ENCODE measurements at places on chromosomes 1 and 21.

GRCh38 chr1:179016706-179017382, 8.8 kb upstream of the FAM20B start:
- no peak for DNase-seq

GRCh38 chr1:113976609-113977278, 2.5 kb upstream of the OLFML3 start:
- DNase-seq = peak; percentile 30

GRCh38 chr1:9349331-9349851, 56.7 kb downstream of the SPSB1 start:
- DNase-seq = no peak

DNA sequence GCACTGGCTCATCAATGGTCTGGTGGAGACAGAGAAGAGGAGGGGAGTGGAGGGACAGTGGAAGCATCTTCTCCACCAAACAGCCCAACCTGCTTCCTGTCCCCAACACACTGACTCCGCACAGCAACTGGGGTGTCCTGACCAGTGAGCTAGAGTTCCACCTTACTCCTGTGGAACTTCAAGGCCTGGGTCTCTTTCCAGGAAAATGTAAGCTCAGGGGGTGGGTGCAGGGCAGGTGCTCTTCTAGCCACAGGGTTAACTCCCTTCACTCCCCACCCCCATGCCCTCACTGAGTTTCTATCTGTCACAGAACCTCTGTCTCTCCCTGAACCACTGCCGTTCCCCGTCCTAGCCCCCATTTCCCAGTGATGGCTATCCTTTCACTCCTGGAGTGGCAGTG, 876 bp downstream of the MOB3C start:
- peak; percentile 10 for DNase-seq

DNA sequence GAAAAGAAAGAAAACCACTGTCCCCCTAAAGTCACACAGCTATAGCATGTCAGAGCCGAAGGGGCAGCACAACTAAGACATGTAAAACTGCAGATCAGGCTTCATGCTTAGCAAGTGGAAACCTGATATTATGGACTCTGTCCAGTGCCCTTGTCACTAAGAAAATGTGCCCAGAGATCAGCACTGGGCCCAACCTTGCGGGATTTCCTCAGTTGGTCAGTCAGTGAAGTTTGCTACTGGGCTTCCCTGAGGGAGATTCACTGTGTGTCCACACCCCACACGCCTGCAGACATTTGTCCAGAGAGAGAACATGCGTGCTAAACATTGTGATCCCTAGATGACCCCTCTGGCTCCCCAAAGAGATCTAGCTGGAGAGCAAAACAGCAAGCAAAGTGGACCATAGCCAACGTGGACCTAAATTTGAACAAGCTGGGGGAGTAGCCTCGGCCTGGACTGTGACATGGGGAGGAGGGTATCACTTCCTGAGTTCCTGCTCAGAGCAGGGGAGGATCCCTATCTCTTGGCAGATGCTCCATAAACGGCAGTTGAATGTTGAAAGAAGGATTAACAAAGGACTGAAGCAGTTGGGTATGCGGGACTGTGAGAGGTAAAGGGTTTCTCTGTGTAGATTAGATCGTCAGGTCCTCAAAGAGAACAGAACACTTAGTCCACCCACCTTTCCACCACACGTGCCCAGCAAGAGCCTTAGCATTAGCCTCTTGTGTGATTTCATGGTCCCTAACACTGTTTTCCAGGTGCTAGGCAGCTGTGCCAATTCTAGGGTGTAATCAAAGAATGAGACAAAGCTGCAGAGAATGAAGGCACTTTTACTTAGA, 53.6 kb downstream of the GLUL start:
- no peak for DNase-seq

GRCh38 chr1:31502926-31503511, 73.3 kb upstream of the TINAGL1 start:
- no peak for DNase-seq

DNA sequence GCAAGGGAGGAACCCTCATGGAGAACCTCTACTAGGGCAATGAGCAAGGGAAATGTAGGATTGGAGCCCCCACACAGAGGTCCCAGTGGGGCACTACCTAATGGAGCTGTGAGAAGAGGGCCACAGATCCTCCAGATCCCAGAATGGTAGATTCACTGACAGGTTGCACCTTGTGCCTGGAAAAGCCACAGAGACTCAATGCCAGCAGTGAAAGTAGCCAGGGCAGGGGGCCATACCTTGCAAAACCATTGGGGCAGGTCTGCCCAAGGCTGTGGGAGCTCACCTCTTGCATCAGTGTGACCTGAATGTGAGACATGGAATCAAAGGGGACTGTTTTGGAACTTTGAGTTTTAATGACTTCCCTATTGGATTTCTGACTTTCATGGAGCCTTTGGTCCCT, 17.9 kb downstream of the CFH start:
- no peak for DNase-seq

DNA sequence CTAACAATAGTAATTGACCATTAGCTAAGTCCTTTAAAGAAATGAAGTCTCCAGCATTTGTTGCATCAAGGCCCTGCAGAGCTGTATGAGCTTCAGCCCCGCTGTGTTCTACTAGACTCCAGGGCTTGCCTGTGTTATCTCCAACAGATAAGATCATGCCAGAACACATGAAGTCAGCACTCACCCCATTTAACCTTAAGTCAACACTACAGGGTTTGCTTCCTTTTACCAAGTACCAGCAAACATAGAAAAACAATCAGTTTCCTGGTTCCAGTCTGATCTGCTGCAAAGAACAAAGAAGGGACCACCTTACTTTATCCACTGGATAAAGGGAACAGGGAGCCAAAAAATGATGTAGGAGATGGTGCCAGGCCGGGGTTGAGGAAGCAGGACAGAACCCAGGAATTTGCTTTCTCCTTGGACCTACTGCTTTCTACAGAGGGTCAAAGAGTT, 41.3 kb upstream of the ENAH start:
- no peak for DNase-seq

DNA sequence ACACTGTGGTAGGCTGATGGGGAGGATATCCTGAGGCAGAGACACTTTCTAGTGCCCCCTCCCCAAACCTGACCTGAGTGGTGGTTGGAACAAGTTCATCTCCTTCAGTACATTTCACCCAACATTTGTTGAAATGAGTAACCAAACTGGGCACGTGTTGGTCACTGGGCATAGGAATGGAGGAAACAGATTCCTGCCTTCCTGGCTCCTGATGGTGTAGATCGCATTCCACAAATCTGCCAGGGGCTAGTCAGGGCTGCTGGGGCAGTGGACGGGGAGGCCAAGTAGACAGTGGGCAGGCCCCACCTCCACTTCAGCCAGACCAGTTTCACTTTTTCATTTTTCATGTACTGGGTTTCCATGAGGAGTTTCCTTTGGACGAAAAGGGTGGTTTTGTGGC, 16.5 kb upstream of the ALX3 start:
- DNase-seq = no peak

DNA sequence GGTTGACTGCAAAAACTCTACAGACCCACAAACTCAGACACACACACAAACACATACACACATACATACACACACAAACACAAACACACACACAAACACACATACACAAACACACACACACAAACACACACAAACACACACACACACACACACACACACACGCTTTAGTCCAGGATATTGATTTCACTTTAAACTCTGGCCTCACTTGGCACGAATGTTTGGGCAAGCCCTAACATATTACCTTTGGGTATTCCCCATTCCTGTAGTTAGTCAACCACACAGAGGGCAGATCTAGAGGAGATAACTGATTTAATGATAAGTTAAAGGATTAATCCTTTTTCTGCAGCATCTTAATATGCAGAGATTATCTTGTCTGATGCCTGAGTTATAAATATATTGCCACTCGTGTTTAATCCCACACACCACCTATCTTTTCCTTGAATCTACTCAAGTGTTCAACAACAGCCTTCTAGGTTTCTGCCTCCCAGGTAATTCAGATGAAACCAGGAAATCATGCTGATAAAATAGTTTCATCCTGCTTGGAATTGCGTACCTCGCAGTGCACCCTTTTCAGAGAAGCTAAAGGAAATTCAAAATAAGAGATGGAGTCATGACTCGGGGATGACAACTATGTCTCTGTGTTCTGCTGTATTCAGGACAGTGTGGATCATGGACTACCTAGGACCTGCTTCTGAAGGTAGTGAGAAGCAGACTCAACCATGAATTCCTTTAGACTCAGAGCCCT, 14.5 kb upstream of the RUNX1 start:
- DNase-seq = no peak

GRCh38 chr1:175599212-175599705, 144.1 kb downstream of the TNR start:
- peak; percentile 80 for DNase-seq

GRCh38 chr1:223331301-223331700, 32.7 kb downstream of the SUSD4 start:
- DNase-seq = no peak

DNA sequence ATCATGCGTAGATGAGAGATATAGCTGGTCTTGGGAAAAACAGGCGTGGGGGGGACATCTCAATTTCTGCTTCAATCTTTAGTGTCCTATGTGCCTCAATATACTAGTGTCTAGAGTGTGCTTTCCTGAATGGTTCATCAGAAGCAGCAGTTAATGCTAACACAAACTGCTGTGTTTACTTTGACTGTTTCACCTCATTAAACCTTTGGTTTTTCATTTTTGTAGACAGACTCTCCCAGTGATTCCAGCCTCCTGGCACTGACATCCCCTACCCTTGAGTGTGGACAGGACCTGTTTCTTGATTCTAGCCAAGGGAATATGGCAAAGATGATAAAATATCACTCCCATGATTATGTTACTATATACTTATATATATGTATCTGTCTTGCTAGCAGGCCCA, 37.6 kb downstream of the ZYG11A start:
- DNase-seq = no peak

DNA sequence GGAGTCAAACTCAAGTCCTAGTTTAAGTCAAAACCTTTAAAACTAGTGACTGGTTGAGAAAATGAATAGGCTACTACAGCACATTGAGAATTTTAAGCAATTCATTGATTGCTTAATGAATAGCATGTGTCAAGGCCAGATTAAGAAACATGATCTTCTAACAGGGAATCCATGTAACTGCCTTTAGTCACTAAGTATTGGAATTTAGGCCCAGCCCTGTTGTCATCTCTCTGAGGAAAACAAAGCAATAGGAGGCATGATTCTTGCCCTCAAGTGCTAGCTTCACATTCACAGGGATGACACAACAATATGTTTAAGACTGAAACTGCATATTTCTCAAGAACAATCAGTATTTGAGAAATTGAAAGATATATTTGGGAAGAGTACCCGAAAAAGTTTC, 70.0 kb upstream of the PTGS2 start:
- DNase-seq = no peak

- DNase-seq = no peak
Measured at GRCh38 chr1:36994868-36995267, 39.4 kb downstream of the GRIK3 start.

- peak; percentile 52 for DNase-seq
Measured at GRCh38 chr21:46184625-46185555, 631 bp upstream of the SPATC1L start.

- DNase-seq = no peak
Measured at GRCh38 chr1:40362699-40363098, 10.8 kb upstream of the SMAP2 start.

DNA sequence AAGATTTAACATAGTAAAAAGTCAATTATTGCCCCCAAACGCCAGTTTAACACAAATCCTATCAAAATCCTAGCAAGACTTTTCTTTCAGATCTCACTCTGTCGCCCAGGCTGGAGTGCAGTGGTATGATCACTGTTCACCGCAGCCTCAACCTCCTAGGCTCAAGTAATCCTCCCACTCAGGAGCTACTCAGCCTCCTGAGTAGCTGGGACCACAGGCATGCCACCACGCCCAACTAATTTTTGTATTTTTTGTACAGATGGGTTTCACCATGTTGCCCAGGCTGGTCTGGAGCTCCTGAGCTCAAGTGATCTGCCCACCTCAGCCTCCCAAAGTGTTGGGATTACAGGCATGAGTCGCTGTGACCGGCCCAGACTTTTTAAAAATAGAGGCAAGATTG, 4.8 kb downstream of the SNIP1 start:
- no peak for DNase-seq

- no peak for DNase-seq
Measured at GRCh38 chr1:106817575-106817974, 238.9 kb upstream of the PRMT6 start.

DNA sequence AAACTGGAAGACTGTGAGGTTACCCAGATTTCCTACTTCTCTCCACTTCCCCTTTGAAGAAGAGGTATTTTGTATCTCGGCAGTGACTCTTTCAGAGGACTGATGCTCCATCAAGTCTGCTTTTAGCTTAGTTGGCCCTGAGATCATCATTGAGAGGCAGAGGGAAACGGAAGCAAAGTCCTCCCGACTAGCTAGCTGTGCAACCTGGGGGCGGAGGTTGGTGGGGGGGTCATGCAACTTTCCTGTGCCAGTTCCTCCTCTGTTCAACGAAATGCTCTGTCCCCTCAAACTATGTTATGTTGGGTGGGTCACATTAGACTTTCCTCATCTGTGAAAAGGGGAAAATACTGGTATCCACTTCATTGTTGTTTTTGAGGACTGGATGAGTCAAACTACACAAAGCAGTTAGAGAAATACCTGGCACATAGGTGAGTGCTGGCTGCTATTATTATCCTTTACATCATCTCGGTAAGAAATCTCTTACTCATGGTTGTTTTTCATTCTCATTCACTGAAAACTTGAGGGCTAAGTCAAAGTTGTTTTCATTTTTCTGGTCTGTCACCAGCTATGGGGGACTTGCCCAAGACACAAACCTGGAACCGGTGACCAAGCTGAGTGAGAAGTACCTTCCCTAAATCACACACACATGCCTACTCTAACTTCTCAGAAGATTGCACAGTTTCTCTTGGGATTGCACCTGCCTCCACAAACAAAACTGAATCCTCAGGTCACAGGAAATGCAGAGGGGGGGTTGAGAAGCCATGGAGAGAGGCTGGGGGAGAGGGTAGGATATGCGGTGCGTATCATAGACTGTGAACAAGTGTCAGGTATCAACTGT, 83.3 kb downstream of the ABCA4 start:
- no peak for DNase-seq

- no peak for DNase-seq
Measured at GRCh38 chr1:39407896-39408640, 83.4 kb upstream of the BMP8A start.

DNA sequence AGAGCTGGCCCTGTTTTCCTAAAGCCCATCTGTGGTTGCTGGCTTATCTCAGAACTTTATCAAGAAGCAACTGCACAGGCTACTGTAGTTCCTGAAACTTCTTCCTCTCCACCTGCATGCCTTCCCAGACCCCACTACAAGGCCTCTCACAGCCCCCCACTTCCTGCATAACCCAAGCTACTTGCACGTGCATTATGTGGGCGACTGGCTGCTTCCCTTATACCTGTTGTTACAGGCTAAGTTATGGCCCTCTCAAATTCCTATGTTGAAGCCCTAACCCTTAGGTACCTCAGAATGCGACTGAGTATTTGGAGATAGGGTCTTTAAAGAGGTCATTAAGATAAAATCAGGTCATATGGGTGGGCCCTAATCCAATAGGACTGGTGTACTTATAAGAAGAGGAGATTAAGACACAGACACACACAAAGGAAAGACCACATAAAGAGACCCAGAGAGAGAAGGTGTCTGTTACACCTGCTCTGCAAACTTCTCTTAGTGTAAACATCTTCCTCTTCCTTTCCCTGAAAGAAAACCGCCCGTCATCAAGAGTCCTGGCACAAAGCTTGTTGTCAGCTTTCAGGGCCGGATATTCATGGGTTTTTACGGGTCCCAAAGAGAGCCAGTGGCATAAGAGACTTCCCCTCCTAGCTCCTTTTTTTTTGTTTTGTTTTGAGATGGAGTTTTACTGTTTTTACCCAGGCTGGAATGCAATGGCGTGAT, 5.1 kb downstream of the ZNF496 start:
- peak; percentile 3 for DNase-seq

- no peak for DNase-seq
Measured at GRCh38 chr1:35809114-35810095, 1.6 kb downstream of the AGO4 start.

GRCh38 chr1:167489571-167490340, 28.6 kb downstream of the CD247 start:
- no peak for DNase-seq
